ENCODE measurements at places on chromosomes 5 and 9.

DNA sequence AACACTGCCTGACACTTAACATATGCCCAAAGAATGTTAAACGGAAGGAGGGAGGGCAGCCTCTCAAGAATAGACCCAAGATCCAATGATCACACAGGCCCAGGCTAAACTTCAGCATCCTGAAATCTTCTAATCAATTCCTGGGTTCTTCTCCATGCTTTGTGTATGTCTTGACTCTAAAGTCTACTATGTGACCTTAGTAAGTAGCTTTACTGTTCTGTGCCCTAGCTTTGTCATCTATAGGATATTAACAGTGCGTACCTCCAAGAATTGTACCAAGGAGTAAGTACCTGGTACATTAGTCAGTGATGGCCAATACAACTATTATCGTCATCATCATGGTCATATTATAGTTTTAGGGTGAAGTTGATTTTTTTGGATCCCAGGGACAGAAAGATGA is 96.6 kb downstream of the SGCD start:
- DNase-seq = no peak

GRCh38 chr9:127778280-127779135 is at the start of gene SH2D3C:
TSS of gene SH2D3C (minus strand) at chr9:127778666. CDS start at chr9:127778627, 39 bp downstream.
- DNase-seq = peak; percentile 45

DNA sequence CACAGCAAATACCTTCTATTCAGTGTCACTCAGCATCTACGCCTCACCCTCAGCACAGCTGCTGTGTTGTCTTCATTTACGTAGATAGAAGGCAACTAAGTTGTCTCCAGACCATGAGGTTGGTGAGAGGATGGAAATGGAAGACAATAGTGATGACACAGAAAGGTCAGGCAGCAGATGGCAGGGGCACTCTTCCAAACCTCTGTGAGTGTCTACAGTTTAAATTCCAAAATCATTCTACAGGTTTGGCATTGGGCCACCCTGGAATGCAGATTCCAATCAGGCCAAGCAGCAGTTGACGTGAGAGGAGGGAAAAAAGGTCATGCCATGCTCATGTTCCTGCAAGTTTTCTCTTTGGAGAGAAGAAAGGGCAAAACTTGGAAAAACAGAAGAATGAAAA is 68.7 kb upstream of the ADAMTSL1 start:
- no peak for DNase-seq

GRCh38 chr5:12488161-12488560 is 583.9 kb upstream of the CTNND2 start:
- DNase-seq = no peak

DNA sequence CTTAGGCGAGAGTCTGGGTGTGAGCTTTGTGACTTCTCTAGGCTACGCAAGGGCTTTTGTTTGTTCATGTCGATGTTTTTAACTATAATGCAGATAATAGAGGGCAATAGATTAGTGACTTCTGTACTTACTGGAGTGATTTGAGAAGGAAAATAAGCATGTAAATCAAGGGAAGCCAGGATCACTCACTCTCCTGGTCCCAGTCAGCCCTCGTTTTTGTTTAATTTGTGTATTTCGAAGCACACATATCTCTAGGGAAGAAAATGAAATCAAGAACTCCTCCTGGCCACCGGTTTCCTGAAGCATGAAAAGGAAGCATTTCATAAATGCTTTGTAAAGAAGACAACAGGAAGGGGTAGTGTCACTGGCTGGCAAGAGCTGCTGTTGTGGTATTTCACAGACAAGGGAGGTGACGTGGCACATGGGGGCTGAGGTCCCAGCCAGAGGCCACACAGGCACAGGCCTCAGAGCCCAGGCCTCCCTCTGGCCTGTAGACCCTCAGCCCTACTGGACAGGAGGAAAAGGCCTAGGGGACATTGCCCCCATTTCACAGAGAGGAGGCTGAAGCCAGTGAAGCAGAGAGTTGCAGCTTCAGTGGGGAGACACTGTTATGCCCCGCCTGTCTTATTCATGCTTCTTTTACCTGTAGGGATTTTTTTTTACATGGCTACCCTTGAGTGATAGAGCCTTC is 34.1 kb downstream of the IRF1 start:
- DNase-seq = peak; percentile 77

DNA sequence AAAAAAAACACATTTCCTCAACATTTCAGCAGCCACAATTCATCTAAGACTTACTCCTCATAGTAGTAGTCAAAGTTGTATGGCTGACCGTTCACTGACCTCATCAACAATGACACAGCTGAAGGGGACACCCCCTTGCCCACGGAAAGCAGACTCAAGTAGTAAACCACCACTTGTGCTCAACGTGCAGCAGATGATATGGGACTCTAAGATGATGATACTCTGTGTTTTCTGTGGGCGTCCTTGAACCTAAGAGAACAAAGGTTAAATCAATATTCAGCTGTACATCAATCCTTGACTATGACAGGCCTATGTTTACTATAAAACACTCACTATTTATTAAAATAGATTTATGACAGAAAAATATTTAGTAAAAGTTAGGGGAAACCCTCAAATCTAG is 71.6 kb downstream of the SETX start:
- DNase-seq = peak; percentile 31

All from inflammatory macrophage treated with lipopolysaccharide for 1 hour (primary cell).